Choroid plexus epithelial cell (primary cell): ENCODE measurements at places on chromosomes 3 and 15.

DNA sequence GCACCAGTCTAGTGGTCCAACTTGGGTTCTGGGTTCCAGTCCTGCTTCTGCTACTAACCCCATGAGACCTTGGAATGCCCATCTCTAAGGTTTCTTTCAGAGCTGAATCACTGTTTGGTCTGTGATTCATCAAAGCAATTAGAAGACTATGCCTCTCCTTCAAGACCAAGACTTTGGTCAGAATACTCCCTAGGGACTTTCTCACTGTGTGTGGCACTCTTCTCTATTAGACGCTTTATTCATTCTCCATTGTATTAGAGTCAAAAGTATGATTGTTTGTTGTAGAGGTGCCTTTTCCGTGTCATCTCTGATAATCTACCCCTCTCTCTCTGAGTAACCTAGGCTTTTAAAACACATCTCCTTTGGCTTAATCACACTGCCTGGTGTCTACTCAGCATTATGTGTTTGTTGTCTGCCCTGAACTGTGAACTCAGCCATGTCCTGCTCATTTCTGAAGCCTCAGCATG, 90.5 kb downstream of the LPP start:
- DNase-seq = no peak

- peak; percentile 80 for DNase-seq
These were observed 119.0 kb downstream of the XXYLT1 start for GRCh38 chr3:195151866-195152541.

DNA sequence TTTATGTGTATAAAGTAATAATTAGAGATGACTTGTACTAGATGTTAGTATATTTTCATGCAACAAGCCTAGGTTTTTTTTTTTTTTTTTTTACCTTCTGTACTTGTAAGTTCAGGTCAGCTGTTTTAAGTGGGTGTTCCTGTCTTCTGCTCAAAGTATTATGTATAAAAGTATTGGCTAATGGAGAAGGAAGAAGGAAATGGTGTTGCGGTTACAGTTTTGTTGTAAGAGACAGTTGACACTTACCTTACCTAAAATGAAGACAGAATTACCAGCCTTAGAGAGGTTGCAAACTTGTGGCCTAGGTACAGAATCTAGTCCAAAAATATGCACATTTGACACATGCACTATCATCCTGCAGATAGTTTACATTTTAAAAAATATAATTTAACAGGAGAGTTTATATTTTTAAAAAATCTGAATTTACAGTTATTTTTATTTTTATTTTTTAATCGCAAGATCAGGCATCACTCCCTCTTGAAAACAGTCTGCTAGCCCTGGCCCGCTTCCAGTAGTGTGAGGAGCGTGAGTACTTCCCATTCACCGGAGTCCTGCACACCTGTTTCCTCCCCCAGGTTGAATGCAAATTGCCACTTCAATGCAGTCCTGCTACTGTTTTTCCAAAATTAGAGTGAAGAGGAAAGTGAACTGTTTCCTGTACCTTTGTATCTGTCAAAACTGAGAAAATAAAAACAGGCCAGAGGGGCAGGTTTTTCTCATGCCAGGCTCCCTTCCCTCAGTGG, 224.3 kb upstream of the SOX2 start:
- no peak for DNase-seq

DNA sequence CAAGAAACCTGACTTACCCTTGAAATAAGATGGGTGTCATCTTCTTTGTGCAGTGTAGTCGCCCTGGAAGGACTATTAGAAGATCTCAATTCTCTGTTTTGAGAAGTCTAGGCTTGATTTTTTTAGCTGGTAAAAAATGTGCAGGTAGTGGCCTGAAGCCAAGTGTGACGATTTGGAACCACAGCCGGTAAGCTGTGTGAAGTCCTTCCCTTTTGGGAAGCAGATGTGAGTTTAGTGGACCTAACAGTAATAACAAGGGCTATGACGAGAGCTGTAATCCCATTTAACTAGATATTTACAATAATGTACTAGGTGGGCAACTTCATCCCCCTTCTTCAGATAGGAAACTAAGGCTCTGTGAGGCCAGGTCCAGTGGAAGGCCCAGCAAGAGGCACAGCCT, 81.7 kb upstream of the MYZAP start:
- DNase-seq = no peak

DNA sequence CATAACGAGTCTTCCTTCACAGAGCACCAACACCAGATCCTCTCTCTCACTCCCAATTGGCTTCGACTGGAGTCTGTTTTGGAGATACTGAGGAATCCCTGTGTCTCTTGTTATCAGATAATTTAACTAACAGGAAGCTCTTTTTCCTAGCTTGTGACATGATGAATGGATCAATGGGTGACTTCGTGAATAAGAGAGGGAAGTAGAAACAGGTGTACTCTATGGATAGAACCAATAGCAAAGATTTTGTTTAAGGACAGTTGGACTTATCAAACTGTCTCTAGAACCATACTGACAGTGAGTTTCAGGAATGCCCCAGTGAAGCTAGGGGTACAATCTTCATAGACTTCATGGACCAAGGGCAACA, 29.4 kb upstream of the KLHL6 start:
- no peak for DNase-seq

DNA sequence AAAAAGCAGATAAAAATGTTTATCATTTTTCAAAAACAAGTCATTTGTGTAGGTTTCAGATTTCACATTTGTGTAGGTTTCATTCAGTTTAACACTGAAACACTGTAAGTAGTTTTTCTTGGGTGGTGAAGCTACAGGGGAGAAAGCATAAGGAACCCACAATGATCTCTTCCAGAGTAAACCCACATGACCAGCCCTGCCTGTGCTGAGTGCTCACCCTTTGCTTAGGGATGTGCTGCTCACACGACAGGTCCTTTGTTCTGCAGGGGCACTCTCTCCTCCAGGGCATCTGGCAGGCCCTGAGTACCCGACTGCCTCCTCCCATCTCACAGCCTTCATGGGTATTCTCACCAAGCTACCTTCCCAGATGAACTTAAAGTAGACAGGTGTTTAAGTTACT, 28.9 kb downstream of the ZXDC start:
- DNase-seq = peak; percentile 30

GRCh38 chr3:194277786-194278130, 73.4 kb downstream of the CPN2 start:
- DNase-seq = peak; percentile 83

GRCh38 chr3:66609660-66610561, 109.1 kb upstream of the LRIG1 start:
- DNase-seq = peak; percentile 93

DNA sequence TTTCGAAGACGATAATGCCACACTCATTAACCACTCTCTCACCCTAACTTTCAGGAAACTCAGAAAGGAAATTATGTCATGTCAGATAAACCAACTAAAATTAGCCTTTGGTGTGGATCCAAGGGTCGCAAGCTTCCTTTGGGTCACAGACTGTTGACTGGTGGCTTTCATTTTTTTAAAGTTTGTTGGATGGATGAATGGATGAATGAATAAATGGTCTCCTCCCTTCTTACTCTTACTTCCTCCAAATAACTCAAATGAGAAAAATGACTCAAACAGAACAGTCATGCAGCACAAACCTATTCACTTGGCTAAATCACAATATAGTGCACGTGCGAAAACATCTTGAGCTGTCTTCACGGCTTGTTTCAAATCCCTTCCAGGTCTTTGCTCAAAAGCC, 82.9 kb upstream of the HACD2 start:
- DNase-seq = no peak

DNA sequence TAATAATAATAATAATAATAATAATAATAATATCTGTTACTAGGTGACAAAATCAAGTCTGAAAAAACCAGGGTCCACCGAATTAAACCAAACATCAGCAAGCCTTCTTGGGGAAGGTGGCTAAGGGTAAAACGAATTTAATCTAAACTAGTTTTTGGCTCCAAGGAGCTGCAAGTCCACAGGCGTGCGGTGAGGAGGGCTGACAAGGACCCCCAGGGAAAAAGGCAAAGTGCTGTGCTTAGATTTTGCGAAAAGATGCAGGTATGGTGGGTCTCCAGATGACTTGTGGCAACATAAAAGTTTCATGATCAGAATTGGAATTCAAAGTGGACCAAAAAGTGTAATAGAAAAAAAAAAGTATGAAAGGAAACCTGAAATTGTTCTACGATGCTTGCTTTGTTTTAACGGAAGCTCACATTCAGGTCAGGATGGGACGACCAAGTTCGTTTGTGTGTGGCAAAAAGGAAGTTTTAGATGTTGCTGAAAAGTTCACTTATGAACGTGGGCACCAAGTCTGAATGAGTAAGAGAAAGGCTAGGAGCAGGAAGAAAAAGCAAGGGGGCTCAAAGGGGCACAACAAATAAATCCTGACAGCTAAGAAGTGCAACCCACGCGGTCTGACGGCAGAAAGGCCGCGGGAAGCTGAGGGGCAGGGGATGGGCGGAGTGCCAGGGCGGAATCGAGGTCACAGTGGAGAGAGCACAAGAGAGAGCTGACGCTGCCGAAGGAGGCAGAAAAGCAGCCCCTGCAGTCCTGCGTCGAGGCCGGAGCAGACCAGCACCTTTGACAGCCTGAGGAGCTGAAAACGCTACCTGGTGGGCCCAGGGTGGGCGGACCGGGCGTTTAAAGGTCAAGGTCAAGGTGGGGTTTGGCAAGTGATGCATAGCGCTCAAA, 1.1 kb downstream of the WDR82 start:
- peak; percentile 78 for DNase-seq

DNA sequence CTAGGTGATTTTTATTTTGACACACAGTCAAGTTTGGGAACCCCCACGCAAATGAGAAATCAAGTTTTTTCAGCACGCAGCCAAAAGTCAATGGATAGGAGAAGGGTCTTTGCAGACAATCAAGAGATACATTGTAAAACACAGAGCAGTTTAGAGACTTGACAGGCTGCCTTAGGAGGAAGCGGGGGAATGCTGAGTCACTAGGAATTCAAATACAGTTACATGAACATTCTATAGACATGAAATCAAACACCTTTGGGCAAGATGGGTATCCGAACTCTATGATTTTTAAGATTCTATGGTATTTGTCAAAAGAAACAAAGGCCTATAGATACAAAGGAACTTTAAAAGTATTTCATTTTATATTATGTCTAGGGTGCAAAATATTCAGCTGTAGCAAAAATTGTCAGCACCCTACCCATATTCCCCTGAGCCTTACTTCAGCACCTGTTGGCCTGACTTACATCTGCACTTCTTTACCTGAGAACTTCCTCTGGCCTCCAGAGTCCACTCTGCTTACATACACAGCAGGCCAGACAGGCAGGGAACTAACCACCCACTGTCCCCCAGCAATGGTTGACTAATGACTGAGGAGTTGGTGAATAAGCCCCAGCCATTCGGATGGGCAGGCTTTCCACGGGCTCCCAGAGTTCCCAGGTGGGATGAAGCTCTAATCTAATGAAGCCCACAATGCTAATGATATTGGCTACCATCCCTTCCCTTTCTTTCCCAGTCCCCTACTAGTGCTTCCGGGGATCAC, 289.3 kb upstream of the RORA start:
- DNase-seq = peak; percentile 26

DNA sequence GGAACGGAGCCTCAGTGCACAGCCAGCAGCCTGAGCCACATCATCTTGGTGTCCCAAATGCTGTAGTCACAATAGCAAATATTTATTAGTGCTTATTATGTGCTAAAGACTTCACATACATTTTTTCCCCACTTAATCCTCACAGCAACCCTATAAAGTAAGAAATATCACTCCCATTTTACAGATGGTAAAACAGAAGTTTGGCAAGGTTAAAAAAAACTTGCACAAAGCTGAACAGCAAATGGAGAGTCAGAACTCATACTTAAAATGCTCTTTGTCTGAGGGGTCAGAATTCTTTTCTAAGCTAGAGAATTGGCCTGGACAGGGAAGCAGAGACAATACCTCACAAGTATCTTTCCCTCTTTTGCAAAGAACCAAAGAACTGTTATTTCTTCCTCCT, 30.9 kb upstream of the THRB start:
- DNase-seq = no peak

DNA sequence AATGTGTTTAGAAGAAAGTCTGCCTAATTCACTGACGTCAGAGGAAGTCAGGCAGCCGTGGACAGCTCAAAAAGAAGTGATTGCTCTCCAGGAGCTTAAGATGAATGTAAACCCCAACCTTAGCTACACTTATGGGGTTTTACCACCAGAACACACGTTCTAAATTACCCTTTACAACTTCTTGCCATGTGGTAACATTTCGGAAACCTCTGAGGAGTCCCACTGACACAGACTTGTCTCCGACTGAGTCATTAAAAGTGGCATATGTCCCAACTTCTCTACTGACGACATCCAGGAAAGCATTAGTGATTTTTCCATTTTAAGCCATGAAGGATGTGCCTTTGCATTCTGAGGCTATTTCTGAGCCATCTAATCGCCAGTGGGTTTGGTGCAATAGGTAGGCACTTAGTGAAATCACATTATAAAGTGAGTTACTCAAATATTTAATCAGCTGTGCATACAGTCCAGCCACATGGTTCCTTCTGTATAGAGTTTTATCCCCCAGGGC, 32.4 kb downstream of the C2CD4A start:
- peak; percentile 37 for DNase-seq

DNA sequence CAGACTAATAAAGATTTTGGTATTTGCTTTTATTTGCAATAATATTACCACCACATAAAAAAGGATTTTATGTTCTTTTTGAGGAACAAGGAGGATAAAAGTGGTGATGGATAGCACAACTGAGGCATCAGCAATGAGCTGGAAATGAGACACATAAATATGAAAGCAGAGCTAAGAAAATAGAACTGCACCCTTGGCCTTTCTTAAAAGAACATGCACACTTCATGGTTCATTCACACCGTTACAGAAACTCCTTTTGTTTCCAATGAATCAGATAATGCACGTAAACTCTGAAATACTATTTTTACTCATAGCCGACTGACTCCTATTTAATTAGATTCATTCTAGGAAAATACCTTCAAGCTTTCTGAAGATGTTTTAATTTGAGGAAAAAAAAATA, 19.9 kb upstream of the DPH6 start:
- DNase-seq = no peak

GRCh38 chr15:93235926-93236780, 147.1 kb upstream of the RGMA start:
- DNase-seq = no peak

DNA sequence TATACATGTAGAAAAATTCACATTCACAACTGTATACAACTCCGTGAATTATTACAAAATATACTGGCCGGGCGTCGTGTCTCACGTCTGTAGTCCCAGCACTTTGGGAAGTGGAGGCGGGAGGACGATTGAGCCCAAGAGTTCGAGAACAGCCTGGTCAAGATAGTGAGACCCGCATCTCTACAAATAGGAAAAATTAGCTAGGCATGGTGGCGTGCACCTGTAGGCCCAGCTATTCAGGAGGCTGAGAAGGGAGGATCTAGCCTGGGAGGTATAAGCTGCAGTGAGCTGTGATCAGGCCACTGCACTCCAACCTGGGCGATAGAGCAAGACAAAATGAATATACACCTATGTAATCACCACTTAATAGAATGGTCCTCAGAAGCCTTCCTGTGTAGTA, 1.3 kb downstream of the RAD51 start:
- DNase-seq = no peak

- DNase-seq = peak; percentile 33
These were observed 6.3 kb upstream of the GTPBP8 start for GRCh38 chr3:112984485-112984884.

DNA sequence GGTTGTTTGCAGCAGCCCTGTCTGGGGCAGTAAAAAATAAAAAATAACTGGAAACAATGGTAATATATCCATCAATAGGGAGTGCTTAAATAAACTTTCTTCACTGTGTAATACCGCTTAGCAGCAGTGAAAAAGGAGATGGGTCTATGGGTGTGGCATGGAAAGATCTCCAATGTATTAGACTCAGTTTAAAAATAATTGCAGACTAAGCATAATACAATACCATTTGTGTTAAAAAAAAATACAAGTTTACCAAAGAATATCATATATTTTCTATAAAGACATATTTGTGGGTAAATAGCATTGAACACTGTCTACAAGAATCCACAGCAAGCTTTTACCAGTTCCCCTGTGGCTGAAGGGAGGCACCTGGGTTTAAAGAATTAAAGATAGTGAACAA, 1.0 kb upstream of the ARHGEF3 start:
- no peak for DNase-seq
